ENCODE measurements at places on chromosomes 12 and 14.
A peak's percentile ranks its signal among the peaks of the same experiment; 100 is the strongest.

DNA sequence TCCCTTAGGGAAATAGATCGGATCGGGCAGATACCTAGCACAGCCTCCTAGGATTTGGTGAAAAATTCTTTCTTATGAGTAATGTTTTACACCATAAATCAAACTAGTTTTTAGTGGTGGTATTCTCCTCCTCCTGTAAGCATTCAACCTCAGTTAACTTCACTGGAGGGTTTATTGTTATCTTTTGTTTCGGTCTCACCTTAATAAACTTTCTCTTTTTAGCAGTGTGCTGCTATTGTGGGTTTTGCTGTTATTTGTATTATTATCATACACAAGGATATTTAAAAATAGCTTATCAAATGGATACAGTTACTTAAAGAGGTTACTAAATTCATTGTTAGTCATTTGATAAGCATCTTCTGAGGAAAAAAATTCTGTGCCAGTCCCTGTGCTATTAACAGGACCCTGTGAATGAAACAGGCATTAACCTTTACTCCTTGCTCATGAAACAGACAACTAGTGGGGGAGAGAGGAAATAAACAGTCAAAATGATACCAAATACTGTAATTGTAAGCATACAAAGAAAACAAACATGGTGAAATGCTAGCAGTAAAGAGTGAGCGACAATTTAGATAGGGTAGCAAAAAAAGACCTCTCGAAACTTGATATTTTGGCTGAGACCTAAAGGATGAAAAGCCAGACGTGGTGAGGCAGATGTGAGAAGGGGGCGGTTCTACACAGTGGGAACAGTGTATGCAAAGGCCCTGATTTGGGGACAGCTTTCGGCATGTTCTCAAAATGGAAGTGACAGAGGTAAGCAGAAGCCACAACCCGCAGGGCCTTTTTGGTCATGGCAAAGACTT is 178.7 kb upstream of the SOX5 start:
- no peak for DNase-seq

DNA sequence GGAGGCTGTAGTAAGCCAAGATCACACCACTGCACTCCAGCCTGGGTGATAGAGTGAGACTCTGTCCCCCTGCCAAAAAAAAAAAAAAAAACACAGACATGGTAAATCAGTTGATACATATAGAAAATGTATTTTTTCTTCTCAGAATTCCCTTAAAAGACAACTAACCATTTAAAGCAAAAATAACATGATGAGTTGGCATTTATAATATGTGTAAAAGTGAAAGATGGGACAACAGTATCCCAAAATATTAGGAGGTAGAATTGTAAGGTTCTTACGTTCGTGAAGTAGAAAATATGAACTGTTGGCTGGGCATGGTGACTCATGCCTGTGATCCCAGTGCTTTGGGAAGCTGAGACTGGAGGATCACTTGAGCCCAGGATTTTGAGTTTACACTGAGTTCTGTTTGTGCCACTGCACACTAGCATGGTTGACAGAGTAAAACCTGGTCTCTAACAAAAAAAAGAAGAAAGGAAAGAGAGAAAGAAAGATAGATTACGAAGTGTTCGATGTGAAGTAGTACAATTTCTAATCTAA is 296.7 kb downstream of the FBXL14 start:
- no peak for DNase-seq

- DNase-seq = no peak
These were observed 25.4 kb upstream of the COL2A1 start for GRCh38 chr12:48029491-48030172.

DNA sequence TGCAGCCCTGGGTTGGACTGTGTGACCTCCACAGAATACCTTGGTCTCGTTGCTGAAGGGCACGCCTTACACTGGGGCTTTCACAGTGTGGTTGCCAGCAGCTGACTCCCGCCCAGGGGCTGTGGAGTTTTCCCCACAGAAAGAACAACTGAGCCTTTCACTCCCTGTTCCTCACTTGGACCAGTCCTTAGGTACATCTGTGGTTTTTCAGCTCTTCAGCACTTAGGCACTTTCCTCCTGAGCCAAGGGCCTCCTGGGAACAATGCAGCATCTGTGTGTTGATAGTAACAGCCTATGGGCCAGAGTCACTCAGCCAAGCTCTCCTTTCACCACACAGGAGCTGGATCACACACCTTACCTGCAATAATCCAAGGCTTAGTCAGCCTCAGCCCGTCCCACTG is 25.0 kb downstream of the ERP27 start:
- DNase-seq = no peak

DNA sequence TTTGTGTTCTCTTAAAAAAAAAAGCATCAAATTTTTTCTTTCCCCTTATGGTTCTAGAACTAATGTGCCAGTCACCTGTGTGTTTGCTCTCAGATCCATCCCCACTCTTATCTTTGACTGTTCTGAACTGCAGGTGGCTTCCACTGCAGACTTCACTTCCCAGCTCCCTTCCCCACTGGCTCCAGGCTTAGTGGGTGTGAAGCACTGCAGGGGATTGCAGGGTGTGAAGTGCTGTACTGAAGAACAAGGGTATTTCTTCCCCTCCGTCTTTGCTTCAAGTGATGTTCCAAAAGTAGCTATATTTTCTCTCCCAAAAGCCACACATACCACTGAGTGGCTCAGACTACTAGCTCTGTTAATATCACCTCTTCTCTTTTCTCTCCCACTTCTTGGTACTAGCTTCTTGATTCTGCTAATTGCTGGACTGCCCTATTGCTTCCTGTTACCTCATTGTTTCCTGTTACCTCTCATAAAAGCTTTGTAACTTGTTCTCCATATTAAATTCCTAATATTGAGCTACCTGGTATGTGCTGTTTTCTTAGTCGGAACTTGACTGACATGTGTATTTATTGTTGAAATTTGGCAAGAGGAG is 115.4 kb upstream of the PRICKLE1 start:
- DNase-seq = no peak

GRCh38 chr14:69046476-69046860 is 67.4 kb upstream of the ACTN1 start:
- DNase-seq = peak; percentile 69

DNA sequence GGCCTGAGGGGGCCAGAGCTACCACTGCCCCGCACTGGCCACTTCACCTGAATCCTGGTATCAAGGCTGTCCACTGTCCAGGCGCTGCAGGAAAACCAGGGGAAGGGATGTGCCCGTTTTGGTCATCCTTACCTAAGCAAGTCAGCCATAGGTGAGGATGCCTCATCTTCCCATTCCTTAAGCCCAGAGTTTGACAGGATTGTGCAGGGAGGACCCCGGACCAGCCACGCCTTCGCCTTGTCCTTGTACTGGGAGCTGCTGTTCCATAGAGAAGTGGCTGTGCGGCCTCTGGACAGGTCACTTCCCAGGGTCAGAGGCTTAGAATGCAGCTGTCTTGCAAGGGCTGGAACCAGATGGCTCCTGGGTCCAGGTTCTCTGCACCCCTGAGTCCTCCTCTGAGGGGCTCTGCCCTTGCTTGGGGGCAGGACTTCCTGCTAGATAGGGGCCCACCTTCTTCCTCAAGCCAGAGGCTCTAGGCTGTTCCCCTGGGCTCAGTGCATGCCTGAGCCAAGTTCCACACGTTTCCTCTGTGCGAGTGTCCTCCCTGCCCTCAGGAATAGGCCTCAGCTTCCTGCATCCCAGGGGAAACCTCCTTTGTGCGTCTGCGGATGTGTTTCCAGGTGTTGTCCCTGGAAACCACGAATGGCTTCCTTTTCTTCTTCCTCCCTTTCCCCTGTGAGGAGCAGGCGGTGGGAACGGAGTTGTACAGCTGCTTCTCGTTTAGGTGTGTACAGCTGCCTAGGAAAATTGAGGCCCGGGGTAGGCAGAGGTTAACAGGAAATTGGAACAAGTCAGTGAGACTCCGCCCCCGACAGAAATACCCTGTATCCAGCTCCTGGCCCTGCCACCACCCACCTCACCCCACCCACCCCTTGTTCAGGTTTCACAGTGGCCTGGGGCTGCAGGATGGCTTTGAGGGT is 54.3 kb upstream of the RIN3 start:
- peak; percentile 18 for DNase-seq

DNA sequence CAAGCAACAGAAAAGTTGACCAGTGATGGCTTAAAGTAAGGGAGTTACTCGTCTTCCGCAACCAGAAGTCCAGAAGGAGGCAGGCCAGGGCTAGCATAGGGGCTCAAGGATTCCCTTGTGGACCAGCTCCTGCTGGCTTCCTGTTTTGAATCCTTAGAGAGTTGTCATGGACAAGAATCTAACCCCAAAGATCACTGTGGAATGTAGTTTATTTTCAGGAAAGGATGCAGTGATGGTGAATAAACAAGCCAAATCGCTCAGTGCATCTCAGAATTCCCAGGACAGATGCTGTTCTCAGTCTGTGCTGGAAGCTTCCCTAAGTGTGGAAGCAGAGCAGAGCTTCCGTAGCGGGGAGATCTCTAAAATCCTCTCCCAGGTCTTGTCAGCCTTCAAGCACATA is 311.3 kb downstream of the C12orf75 start:
- DNase-seq = peak; percentile 18

- no peak for DNase-seq
These were observed 50.6 kb upstream of the HIGD1C start for GRCh38 chr12:50901685-50902113.

GRCh38 chr12:53747095-53747494 is 4.7 kb downstream of the CISTR start:
- no peak for DNase-seq

GRCh38 chr14:76902591-76902990 is 76.4 kb downstream of the LRRC74A start:
- no peak for DNase-seq

- no peak for DNase-seq
These were observed 48.6 kb downstream of the EIF2S3B start for GRCh38 chr12:10554228-10554755.

DNA sequence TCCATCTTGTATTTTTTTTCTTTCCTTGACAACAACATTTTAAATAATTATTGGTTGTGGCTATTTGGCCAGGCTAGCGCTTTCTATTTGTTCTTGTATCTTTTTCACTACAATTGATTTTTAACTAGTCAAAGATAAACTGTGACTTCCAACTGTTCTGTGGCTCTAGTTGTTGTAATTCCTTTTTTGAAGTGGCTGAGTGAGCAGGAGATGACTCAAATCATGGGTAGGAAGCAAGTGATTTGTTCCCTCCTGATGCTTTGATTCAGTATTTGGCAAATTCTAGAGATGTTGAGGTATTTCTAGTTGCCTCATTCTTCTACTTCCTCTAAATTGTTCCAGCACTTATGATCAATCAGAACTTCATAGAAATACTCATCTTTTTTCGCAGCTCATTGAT is 633.5 kb downstream of the RERGL start:
- no peak for DNase-seq

DNA sequence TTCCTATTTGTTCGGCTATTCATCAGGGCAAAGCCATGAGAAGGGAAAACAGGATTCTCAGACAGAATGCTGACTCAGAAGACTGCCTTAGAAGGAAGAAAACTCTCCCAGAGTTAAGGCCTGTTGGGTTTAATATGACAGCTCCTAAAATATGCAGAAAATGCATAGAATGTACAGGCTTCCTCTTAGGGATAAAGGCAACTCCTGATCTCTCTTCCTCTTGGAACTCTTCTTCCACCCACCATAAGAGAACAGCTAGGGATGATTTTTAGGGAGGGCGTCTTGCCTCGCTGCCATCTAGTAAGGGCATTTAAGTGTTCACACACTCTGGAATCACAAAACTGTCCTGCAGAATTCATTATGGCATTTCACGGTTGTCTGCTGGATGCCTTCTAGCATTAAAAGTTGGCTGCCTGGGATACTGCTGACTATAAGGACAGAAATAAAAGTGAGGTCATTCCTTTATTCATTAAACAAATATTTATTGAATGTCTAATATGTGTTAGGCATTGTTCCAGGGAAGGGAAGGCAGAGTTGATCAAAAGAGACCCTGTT is 73.7 kb downstream of the DCAF5 start:
- peak; percentile 94 for DNase-seq

- DNase-seq = no peak
These were observed 109.3 kb downstream of the LGR5 start for GRCh38 chr12:71548893-71549292.

DNA sequence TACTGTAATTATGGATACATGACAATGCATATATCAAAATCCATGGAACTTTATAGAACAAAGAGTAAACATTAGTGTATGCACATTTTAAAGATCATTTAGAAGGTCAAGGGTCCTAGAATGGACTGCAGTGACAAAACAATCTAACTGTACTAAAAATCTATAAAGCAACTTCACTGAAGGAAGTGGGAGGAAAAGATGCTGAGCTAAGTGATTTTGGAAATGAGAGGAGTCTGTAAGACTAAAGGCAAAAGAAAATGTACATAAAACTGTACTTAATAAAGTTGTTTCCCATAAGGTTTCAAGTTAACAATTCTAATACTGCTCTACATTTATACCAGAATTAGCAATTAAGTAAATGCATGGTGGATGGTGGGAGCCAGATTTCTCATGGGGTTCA is 46.9 kb upstream of the HIF1A start:
- no peak for DNase-seq

- no peak for DNase-seq
These were observed 38.8 kb downstream of the FBXO21 start for GRCh38 chr12:117151403-117152031.

DNA sequence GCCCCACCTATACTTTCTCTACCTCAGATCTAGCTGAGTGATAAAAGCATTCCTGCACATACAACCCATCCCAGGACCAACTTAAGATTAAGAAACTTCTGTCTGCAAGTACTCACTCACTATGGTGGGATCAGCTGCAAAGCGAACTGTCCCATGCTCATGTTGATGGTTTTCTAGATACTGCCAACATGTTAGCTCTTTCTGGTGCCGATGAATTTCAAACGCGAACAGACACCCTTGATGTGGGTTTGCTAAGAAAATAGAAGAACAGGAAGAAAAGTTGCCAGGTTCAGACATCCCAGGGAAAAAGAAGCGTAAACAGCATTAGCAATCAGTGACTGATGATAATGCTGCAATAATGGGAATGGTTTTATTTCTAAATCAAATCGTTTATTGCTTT is 1.5 kb upstream of the SLC39A2 start:
- no peak for DNase-seq

DNA sequence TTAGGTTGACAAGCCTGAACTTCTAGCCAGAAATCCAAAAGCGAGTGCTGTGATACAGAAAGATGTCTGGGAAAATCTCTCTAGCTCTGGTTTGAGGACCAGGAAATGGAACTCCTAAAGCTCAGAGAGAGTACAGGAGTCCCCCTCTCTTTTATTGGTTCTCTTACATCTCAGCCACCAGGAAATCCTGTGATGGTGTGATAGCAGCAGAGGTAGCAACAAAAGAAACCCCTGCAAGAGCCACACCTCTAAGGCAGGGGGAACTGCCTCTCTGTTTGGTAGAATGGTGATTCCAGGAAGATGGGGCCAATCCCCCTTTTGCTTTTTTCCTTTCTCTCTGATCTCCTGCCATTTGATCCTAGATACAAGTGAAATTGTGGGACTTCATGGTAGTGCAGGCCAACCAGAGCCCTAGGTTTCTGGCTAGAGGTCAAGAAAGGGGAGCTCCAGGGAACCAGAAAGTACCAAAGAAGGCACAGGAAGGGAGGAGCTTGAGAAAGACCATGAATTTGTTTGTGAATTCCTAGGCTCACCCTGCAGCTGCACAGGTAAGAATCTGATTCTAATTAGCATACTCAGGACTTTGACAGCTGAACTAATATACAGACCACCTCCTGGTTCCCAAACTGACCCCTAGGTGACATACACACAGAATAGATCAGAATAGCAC is 88.5 kb downstream of the PAPLN start:
- DNase-seq = no peak
